ENCODE measurements at places on chromosomes 1 and 21. TPM values are rescaled to one million over a fixed set of nuclear protein-coding genes. Genes with fewer than 3 reads are reported as not detected.

GRCh38 chr21:44454747-44455523 is at the start of gene LRRC3:
TSS of gene LRRC3 (plus strand) at chr21:44455510. CDS start at chr21:44456645, 1,135 bp downstream.
- no peak for DNase-seq

DNA sequence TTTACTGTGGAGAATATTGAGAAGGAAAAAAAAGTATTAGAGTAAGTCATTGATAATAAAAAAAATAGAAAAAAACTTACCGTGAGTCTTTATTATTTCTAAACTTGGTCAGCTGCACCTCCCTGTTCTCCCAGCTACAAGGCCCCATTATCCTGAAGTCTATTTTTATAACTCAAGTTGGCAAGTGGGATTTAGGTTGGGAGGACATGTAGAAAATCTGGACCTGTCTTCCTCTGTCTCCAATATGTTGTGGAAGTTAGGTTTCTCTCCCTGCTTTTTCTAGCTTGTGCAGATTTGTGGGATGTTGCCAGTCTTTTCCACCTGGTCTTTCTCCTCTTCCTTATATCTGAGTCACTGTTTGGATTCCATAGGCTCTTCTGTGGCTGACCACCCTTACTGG is 361.4 kb downstream of the HLX start:
- no peak for DNase-seq

- DNase-seq = no peak
Measured at GRCh38 chr1:245388687-245389086, 233.9 kb downstream of the KIF26B start.

Gene TAS1R1
- not detected for total RNA-seq

Gene RXFP4
- not detected for total RNA-seq

Gene CADM3
- 10.1 TPM for total RNA-seq

GRCh38 chr1:181433931-181434330 is 49.4 kb upstream of the CACNA1E start:
- DNase-seq = no peak

GRCh38 chr1:77465139-77465538 is 183.3 kb downstream of the AK5 start:
- DNase-seq = no peak

GRCh38 chr1:179002552-179003345 is 22.9 kb upstream of the FAM20B start:
- DNase-seq = peak; percentile 45

Gene SPATA6
- 4.0 TPM for total RNA-seq

Gene TRIM46
- total RNA-seq = 1.1 TPM

Gene LAMB3
- 1.8 TPM for total RNA-seq

DNA sequence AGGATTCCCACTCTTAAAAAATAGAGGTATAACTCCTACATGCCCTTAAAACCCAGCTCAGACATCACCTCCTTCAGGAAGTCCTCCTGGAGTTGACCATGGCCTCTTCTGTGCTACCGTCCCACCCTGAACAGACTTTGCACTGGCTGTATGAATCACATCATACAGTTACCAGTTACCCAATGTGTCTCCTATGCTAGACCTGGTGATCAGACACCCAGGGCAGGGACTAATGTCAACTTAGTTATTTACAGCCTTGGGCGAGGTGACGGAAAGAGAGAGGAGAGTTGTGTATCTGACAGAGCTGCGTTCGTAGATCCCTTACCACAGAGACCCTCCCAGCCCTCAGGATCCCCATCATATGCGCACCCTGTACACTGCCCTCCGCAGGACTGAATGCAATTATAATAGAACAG is 72.7 kb downstream of the SLC66A1 start:
- DNase-seq = no peak

GRCh38 chr1:85296980-85297379 is 20.5 kb upstream of the BCL10 start:
- DNase-seq = no peak

DNA sequence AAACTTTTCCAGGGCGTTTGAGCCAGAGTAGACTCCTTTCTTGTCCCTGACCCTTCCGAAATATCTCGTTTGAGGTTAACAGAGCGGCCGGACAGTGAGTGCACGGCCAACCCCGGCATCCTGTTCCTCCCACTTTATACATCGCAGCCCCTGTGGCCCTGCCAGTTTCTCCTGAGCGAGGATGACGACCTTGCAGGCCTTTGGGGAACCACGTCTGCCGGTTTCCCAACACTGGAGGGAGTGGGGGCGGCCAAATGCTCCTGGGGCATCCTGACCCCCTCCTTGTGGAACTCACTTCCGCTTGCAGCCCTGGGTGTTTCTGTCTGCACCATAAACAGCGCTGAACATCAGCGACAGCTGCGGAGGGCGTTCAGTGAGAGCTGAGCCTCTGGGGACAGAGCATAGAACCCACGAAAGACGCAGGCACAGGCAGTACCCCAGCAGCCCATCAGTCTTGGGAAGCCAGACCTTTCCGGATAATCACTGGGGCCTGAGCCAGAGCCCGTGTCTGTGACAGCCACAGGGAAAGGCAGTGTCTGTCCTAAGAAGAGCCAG is 4.8 kb upstream of the KCNAB2 start:
- DNase-seq = no peak

Gene AMPD1
- not detected for total RNA-seq

GRCh38 chr1:1462318-1462966 is 9.1 kb upstream of the ATAD3B start:
- DNase-seq = no peak

GRCh38 chr1:184945678-184946412 is 28.5 kb downstream of the NIBAN1 start:
- DNase-seq = no peak

- DNase-seq = no peak
Measured at GRCh38 chr21:41442481-41443186, 16.6 kb downstream of the MX1 start.

DNA sequence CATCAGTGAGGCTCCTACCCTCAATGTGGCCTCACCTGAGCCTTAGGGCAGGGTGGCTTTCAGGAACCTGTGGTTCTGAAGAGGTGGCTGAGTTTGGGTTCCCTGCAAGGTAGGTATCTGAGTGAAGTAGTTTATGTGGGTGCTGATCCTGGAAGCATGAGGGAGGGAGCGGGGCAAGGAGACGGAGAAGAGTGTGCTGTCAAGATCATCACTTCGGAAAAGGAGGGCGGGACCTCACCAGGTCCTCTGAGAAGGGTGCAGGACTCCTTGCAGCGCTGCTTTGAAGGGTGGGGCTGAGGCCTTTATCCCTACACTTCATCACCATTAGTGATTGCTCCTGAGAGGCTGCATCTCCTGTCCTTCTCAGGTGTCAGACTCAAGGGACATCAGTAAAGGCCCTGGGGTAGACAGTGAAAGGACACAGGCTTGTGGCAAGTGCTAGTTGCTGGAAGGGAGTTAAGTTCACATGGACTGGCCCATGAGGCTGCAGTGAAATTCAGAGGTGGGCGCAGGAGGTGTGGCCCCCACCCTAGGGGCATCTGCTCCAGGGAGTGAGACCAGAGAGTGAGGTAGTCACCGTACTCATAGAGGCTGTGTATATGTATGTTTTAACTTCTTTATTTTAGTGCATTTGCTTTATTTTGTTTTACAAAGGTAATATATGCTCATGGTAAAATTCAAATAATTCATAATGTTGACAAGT is 57.3 kb upstream of the GALNT2 start:
- no peak for DNase-seq

GRCh38 chr1:88302843-88303486 is 381.1 kb upstream of the PKN2 start:
- DNase-seq = no peak

GRCh38 chr1:194052514-194053338 is 866.3 kb upstream of the B3GALT2 start:
- no peak for DNase-seq

- no peak for DNase-seq
Measured at GRCh38 chr1:50264590-50264989, 155.9 kb downstream of the ELAVL4 start.

GRCh38 chr1:156504821-156505678 is 4.5 kb upstream of the MEF2D start:
- DNase-seq = peak; percentile 99

DNA sequence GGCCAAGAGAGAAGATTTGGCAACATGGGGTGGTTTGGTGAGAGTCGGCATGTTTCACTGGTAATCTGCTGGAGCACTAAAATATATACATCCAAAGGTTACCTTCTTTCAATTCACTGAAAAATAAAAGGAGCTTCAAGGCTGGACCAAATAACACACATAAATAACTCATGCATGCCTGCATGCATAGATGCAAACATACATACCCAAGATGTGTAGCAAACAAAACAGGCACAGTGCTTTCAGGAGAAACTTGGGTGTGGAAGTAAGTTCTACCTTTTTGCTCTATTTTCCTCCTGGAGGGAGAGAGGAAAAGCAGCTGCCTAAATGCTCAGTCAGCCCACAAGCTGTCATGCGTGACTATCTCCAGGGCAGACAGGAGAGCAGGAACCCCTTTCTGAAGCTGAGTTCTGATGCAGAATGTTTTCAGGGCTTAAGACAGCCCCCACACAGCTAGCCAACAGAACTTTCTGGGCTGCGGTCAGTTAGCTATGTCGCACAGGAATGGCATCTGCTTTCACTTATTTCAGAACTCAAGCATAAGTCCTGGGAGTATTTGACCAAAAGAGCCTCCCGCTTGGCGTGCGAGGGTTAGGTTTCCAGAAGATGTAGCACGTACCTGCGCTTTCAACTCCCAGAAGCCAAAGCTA is 166.2 kb downstream of the TOMM20 start:
- peak; percentile 99 for DNase-seq

- DNase-seq = no peak
Measured at GRCh38 chr1:56133522-56134472, 445.6 kb downstream of the PLPP3 start.

GRCh38 chr1:119011116-119011515 is 23.0 kb upstream of the TBX15 start:
- no peak for DNase-seq

- no peak for DNase-seq
Measured at GRCh38 chr1:192872010-192872409, 63.2 kb downstream of the RGS2 start.

- no peak for DNase-seq
Measured at GRCh38 chr1:167086033-167086432, 4.1 kb downstream of the GPA33 start.

- no peak for DNase-seq
Measured at GRCh38 chr1:156550346-156550745, 22.0 kb downstream of the IQGAP3 start.

Gene RPTN
- not detected for total RNA-seq

- no peak for DNase-seq
Measured at GRCh38 chr1:1423245-1423597, 2.1 kb upstream of the ANKRD65 start.

DNA sequence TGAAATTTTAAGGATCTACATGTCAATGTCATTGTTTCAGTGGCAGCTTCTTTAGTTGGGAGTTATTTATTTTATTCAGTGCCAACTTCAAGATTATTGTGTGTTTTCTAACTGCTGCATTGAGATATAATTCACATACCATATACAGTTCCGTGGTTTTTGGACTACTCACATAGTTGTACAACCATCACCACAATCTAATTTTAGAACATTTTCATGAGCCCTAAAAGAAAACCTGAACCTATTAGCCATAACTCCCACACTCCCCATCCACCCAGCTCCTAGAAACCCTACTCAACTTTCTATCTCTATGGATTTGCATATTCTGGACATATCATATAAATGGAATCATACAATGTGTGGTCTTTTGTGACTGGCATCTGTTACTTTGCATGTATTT is 220.0 kb downstream of the LRRC40 start:
- no peak for DNase-seq

- no peak for DNase-seq
Measured at GRCh38 chr21:30232011-30232410, 16.1 kb upstream of the CLDN8 start.

- peak; percentile 98 for DNase-seq
Measured at GRCh38 chr1:46183079-46183847, 7.0 kb upstream of the P3R3URF start.

DNA sequence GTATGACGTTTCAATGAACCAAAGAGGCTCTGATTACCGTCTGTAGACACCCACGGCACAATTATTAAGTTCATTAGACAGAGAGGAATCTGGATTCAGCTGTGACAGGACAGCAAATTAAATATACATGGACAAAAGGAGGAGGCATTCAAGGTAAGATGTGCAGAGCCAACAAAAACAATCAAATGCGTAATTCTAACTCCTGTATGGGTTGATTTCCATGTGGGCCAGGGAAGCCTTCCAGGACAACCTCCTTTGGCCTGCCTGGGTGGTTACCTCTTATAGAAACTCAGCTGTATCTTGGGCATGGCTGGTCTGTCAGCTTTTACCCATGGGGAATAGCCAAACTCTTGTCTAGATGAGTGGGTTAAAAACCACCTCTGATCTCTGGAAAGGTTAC is 43.8 kb downstream of the CCN1 start:
- no peak for DNase-seq

GRCh38 chr1:2400950-2401649 is 9.5 kb downstream of the RER1 start:
- DNase-seq = no peak

Gene SPRR4
- total RNA-seq = not detected

- no peak for DNase-seq
Measured at GRCh38 chr1:47656719-47657685, 219.2 kb downstream of the FOXD2 start.
